ENCODE measurements at places on chromosomes 3 and 15. TPM values are rescaled to one million over a fixed set of nuclear protein-coding genes. Genes with fewer than 3 reads are reported as not detected.

DNA sequence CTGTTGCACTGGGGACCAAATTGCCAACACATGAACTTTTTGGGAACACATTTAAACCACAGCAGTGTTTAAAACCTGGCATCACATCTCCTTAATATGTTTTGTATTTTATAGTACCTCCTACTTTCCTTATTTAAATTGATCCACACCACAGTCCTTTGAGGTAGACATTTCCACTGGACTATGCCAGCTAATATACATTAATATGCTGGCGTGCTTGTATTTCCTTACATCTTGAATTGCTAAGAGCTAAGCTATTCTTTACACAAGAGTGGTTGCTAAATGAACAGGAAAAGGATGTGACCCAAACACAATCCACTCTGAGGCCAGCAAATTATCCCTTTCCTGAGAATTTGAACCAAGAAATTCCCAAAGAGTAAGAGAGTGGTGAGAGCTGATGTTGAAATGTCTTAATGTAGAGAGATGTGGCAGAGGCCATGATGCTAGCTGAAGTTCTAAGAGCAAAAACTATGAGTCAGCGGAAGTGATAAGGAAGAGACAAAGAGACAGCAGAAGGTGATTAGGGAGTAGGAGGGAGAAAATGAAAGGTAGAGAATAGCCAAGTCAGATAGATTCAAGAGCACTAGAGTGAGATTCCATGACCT lies 131.2 kb downstream of the CD47 start:
- DNase-seq = no peak

GRCh38 chr15:67411486-67411885 lies 109.4 kb upstream of the C15orf61 start:
- no peak for DNase-seq

Gene CD96
- total RNA-seq = 79.1 TPM

- DNase-seq = no peak
These were observed 192.0 kb downstream of the UBE3A start for GRCh38 chr15:25246641-25247406.

- peak; percentile 20 for DNase-seq
These were observed 2.8 kb upstream of the FAM131A start for GRCh38 chr3:184334470-184335158.

DNA sequence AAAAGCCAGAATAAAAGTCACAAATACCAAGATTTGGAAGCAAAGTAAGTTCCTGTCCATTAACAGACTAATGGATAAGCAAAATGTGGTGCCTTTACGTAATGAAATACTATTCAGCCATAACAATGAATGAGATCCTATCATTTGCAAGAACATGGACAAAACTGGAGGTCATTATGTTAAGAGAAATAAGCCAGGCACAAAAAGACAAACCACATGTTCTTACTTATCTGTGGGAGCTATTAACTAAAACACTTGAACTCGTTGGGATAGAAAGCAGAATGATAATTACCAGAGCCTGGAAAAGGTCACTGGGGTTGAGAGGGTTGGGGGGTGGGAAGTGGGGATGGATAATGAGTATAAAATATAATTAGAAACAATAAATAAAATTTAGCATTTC lies 1015.9 kb downstream of the OTOL1 start:
- no peak for DNase-seq

Gene BFSP2
- not detected for total RNA-seq

DNA sequence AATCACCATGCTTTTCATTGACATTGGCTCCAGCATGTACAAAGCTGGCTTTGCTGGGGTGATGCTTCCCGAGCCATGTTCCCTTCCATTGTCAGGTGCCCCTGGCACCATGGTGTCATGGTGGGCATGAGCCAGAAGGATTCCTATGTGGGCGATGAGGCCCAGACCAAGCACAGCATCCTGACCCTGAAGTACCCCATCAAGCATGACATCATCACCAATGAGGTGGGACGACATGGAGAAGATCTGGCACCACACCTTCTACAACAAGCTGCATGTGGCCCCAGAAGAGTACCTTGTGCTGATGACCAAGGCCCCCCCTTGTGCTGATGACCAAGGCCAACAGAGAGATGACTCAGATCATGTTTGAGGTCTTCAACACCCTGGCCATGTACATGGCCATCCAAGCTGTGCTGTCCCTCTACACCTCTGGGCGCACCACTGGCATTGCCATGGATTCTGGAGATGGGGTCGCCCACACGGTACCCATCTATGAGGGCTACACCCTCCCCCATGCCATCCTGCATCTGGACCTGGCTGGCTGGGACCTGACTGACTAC lies 17.6 kb upstream of the RBP2 start:
- DNase-seq = no peak

Gene SLC6A1
- total RNA-seq = not detected

GRCh38 chr3:150783920-150784746 lies 21.2 kb upstream of the SIAH2 start:
- DNase-seq = no peak

Gene PLAAT1
- not detected for total RNA-seq

DNA sequence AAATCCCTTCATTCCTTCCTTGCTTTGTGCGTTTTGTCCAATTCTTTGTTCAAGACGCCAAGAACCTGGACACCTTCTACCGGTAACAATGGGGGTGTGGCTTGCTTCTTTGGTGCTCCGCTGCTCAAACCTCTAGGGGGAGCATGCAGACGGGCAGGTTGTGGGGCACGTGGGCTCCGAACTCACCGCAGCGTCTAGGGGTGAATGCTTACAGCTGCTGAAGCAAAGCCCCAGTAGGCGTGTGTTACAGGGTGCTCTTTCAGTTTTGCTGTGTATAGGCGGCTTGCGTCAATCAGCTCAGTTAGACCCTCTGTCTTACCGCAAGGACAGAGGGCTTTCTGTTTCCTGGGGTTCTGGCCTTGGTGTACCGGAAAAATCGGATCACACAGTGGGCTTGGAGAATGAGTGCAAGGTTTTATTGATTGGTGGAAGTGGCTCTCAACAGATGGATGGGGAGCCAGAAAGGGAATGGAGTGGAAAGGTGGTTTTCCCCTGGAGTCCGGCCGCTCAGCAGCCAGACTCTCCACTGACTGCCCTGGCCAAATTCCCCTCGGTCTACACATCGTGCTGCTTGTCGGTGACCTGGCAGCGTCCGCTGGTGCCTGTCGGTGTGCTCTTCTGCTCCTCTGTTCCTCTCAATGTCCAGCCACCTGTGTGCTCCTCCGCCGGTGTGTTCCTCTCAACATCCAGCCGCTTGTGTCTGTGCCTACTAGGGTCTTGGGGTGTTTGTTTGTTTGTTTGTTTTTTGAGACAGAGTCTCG lies 1.2 kb upstream of the LRRC34 start:
- peak; percentile 71 for DNase-seq

Gene RPP25
- 15.3 TPM for total RNA-seq

- DNase-seq = no peak
These were observed 11.3 kb downstream of the SHISA5 start for GRCh38 chr3:48492461-48493202.

Gene TMIE
- total RNA-seq = 0.34 TPM

DNA sequence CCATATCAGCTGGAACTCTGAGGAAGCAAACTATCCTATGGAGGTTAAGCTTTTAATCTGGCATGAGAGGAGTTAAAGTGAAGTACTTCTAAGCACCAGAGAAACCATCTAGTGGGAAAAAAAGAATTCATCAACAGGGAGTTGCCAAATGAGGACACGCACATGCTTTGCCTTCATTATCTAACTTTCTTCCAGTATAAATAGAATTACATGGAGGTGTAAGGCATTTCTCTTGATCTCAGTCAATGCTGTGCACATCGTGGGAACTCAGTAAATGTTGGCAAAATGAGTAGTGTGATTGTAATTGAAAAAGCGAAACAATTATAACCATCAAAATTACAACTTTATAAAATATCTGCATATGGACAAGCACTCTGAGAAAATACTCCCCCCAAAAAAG lies 8.0 kb upstream of the GSK3B start:
- no peak for DNase-seq

GRCh38 chr3:42906848-42907183 lies 874 bp downstream of the ZNF662 start:
- DNase-seq = no peak

Gene STAC
- not detected for total RNA-seq

DNA sequence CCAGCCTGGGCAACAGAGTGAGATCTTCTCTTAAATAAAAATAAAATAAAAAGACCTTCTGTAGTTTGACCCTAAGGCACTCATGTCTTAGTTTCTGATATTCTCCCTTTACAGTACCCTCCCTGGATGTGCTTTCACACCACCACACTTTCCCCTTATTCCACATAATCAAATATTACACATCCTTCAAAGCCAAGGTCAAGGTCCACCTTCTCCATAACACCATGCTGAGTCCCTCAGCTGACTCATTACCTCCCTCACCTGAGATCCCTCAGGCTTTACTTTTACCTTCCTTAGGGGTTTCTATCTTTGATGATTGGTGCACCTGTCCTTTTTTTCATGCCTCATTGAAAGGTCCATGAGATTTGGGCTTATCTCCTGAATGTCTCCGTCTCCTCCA lies 25.5 kb upstream of the MNS1 start:
- no peak for DNase-seq

DNA sequence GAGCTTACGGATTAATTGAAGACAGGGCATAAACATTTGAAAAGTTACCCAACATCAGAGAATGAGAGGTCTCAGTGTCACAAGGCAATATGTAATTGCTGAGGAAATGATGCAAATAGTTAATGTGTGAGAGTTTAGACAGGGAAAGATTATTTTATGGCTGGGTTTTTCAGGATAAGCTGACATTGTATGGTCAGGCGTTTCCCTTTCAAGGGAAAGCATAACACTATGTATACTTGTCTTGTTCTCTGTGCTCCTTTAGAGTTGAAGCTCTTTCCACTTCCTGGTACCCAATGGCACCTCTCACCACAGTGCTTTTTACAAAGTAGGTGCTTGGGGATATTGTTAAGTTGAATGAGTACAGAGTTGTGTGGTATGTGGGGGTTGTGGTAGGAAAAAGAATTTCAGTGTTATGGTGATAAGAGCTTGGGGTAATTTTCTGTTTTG lies 19.9 kb downstream of the IQGAP1 start:
- DNase-seq = peak; percentile 37

GRCh38 chr15:57138349-57138788 lies 219.9 kb downstream of the TCF12 start:
- DNase-seq = no peak

DNA sequence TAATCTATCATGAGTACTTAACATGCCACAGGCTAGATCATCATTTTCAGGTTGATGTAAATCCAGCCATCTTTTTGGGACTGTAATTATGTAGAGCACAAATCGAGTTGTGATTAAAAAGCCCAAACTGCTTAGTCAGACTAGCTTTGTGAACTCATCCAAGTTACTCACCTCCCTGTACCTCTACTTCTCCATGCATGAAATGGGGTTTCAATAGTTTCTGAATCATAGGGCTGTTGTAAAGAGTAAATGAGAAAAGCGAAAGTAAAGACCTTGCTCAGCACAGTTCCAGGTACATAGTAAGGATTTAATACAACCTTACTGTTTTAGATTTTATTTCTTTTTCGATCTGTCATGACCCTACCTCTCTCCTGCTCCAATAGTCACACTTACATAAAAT lies 85.6 kb upstream of the GAP43 start:
- no peak for DNase-seq

DNA sequence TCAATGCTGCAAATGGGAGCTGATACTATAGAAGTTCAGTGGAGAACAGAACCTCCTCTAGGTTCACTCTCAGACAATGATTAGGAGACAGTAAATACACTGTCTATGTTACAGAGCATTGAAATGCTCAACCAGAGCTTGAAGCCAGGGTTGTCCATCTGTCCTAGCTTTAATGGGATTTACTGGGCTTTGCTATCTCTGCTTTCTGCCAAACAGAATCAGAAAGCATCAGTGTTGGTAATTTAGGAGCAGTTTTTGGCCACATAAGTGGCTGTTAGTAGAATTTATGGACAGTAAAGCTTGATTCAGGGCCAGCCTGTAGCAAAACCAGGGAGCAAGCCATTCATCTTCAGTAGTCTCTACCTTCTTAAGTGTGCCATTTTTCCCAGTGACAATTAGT lies 396.3 kb downstream of the LSAMP start:
- no peak for DNase-seq

Data from activated T-helper 1 cell treated with anti-CD3 and anti-CD28 coated beads, Interleukin-12 subunit alpha, Interleukin-12 subunit beta, Interleukin-2, Interleukin-4 antibody, amounts not matched to agents 30 ng/mL and 10 ng/mL and 1 ng/mL, durations not matched to agents 14 hours and 24 hours and 36 hours (primary cell).